Activated T-cell treated with anti-CD3 and anti-CD28 coated beads, Interleukin-2, amount 50 U/mL, for 72 hours (primary cell): ENCODE measurements at places on chromosomes 2 and 18. TPM values are rescaled to one million over a fixed set of nuclear protein-coding genes. Genes with fewer than 3 reads are reported as not detected.
A peak's percentile ranks its signal among the peaks of the same experiment; 100 is the strongest.

The TRIM43 gene
- not detected for total RNA-seq

The EVX2 gene
- total RNA-seq = not detected

DNA sequence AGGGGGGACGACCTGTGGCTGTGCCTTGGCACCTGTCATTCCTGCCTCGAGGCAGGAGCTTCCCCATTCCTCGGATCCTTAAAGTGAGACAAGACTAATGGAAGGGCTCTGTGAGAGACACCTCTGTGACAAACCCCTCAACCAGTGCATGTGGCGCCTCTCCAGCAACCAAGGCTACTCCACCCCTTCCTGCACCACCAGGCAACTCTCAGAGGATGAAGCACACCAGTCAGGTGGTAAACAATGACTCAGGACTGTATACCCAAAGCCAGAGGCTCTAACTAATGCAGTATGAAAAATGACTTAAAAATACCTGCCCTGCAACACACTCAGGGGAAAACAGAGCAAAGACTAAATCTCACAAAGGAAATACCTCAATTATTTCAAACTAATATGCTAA lies 136.9 kb downstream of the UXS1 start:
- peak; percentile 34 for DNase-seq
- H3K4me1 ChIP-seq = peaks cover 69% of the 10 kb centered on the region
- peak overlapping the region; percentile 1 for H3K4me3 ChIP-seq
- H3K27ac ChIP-seq = no peak overlapping the region
- no peaks in the 10 kb centered on the region for H3K36me3 ChIP-seq
- H3K27me3 ChIP-seq = no peaks in the 10 kb centered on the region

GRCh38 chr2:76406134-76406855 lies 695.6 kb upstream of the GCFC2 start:
- DNase-seq = no peak
- no peak overlapping the region for H3K4me3 ChIP-seq
- H3K36me3 ChIP-seq = peaks cover 2% of the 10 kb centered on the region
- H3K27ac ChIP-seq = no peak overlapping the region
- no peaks in the 10 kb centered on the region for H3K4me1 ChIP-seq

DNA sequence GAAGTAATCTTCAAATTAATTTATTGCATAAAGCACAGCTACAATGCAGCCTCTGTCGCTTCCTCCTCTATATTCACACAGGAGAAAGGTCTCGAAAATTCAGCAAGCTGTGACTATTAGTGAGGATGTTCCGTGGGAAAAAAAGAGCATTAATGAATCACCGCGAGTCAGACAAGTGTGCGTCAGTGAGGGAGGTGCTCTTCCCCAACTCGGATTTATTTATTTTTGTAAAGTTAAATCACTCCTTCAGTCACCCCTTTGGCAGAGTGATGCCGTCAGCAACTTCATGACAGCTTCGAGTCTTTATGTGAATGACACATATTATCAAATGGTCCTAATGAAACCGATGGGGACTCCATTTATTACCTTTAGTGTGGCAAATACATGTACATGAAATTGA lies 648.9 kb upstream of the SALL3 start:
- no peaks in the 10 kb centered on the region for H3K4me1 ChIP-seq
- no peak for DNase-seq
- H3K4me3 ChIP-seq = no peak overlapping the region

GRCh38 chr18:57737400-57738060 lies 65.6 kb downstream of the ATP8B1 start:
- H3K36me3 ChIP-seq = peaks cover 5% of the 10 kb centered on the region
- H3K4me1 ChIP-seq = no peaks in the 10 kb centered on the region
- H3K4me3 ChIP-seq = no peak overlapping the region
- no peak for DNase-seq
- H3K27me3 ChIP-seq = no peaks in the 10 kb centered on the region

DNA sequence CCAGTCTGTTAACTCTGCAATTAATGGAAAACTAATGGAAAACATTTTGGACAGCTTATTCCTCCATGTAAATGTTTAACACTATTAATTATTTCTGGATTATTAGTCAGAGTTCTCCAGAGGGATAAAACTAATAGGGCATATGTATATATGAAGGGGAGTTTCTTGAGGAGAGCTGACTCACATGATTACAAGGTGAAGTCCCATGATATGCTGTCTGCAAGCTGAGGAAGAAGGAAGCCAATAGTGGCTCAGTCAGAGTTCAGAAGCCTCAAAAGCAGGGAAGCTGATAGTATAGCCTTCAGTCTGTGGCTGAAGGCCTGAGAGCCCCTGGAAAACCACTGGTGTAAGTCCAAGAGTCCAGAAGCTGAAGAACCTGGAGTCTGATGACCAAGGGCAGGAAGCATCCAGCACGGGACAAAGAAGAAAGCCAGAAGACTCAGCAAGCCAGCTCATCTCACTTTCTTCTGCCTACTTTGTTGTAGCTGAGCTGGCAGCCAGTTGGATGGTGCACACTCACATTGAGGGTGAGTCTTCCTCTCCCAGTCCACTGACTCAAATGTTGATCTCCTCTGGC lies 136.0 kb downstream of the PTH2R start:
- no peak for DNase-seq
- H3K4me3 ChIP-seq = no peak overlapping the region
- H3K27me3 ChIP-seq = peaks cover 8% of the 10 kb centered on the region
- H3K36me3 ChIP-seq = no peaks in the 10 kb centered on the region
- H3K4me1 ChIP-seq = no peaks in the 10 kb centered on the region

DNA sequence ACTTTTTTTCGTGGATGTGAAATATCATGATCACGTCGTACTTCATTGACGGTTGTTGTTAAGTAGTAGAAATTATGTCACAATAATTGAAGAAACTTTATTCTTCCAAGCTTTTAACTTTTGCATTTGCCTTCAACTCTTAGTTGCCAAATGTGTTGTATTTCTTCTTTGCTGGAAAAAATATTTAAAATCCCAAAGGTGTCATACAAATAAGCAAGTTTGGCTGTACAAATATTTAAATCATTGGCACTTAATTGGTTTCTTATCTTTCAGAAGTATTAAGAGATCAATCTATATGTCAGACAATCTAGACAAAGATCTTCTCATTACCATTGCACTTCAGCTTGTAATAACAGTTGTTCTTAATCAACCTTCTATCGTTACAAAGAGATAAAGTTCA lies 204.0 kb upstream of the HDAC4 start:
- no peak overlapping the region for H3K27ac ChIP-seq
- DNase-seq = no peak
- peaks cover 7% of the 10 kb centered on the region for H3K4me1 ChIP-seq
- no peak overlapping the region for H3K4me3 ChIP-seq
- H3K27me3 ChIP-seq = peaks cover 7% of the 10 kb centered on the region

DNA sequence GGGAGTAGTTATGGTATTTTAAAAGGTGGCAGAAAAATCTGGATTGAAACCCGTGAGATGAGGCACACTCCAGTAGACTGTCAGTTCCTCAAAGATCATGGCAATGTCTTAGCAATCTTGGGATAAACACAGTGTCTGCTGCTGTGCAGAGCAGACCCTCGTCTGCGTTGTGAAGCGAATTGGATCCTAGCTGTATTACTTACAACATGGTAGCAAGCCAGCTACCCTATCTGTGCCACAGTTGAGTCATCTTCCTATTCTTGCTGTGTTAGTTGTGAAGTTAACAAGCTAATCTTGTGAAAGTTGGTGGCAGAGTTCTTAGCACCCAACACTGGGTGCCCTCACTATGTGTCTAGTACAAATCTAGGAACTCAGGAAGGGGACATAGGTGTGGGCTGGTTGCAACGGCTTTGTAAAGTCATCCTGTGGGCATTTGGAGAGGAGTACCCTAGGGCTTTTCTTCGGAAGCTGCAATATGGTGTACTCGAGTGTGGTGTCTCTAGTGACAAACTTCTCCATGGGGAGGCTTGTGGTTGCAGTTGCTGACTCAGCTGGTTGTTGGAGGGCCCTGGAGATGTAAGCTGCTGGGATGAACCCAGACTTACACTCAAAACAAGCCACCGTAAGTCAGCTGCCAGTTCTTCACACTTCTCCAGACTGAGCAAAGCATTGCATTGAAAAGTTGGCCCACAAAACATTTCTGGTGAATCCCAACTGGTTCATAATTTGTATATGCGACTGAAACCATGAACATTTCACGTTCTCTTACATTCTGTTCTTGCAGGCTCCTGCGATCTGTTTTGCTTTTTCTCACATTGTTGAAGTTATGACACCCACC lies 61.5 kb downstream of the ADCYAP1 start:
- DNase-seq = no peak
- H3K36me3 ChIP-seq = no peaks in the 10 kb centered on the region
- H3K4me3 ChIP-seq = no peak overlapping the region
- H3K4me1 ChIP-seq = peaks cover 5% of the 10 kb centered on the region
- H3K27me3 ChIP-seq = peaks cover 22% of the 10 kb centered on the region

DNA sequence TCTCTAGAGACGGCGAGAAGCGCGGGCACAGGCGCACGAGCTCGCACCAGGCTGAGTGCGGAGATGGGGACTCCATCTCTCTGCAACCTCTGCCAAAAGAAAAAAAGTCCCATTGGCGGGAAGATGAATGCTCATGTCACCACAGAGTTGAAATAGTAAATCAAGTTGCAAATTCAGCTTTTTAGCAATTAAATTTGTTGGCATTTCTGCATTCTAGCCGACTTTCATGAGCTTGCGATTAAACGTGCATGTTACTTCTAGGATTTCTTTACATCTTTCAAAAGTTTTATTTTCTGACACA lies 588 bp downstream of the CHAC2 start:
- no peaks in the 10 kb centered on the region for H3K27me3 ChIP-seq
- peaks cover 48% of the 10 kb centered on the region for H3K4me1 ChIP-seq
- no peak for DNase-seq
- H3K27ac ChIP-seq = peak overlapping the region; percentile 94
- peak overlapping the region; percentile 91 for H3K4me3 ChIP-seq

GRCh38 chr2:154849482-154849881 lies 151.0 kb downstream of the KCNJ3 start:
- no peak overlapping the region for H3K4me3 ChIP-seq
- H3K27me3 ChIP-seq = no peaks in the 10 kb centered on the region
- DNase-seq = no peak
- H3K27ac ChIP-seq = no peak overlapping the region
- H3K4me1 ChIP-seq = no peaks in the 10 kb centered on the region
- H3K36me3 ChIP-seq = no peaks in the 10 kb centered on the region

- no peaks in the 10 kb centered on the region for H3K36me3 ChIP-seq
- no peak for DNase-seq
- no peak overlapping the region for H3K27ac ChIP-seq
- no peaks in the 10 kb centered on the region for H3K4me1 ChIP-seq
Observed at GRCh38 chr2:122145856-122146255, 390.4 kb downstream of the TSN start.
